ENCODE measurements at places on chromosomes 16 and 17.

DNA sequence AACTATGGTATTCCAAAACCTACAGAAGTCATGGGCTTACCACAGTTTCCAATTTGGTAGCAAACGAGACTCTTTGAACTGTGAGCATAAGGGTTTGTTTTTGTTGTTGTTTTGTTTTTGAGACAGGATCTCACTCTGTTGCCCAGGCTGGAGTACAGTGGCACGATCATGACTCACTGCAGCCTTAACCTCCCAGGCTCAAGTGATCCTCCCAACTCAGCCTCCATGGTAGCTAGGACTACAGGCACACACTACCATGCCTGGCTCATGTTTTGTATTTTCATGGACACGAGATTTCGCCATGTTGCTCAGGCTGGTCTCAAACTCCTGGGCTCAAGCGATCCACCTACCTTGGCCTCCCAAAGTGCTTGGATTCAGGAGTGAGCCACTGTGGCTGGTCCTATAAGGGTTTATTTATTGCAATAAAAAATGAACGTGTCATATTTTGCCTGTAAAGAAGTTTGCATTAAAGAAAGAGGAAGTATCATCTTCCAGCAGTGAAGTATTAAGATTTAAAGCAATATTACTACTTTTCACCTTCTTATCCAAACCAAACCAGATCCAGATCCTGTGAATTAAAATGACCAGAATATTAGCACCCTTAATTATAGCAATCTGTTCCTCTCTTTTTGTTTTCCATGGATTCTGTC lies 37.2 kb downstream of the KCNJ2 start:
- no peak for DNase-seq

GRCh38 chr16:23491490-23492391 lies 18.6 kb downstream of the GGA2 start:
- DNase-seq: no peak

GRCh38 chr17:62720126-62720850 lies 87.8 kb downstream of the MARCHF10 start:
- DNase-seq: no peak

DNA sequence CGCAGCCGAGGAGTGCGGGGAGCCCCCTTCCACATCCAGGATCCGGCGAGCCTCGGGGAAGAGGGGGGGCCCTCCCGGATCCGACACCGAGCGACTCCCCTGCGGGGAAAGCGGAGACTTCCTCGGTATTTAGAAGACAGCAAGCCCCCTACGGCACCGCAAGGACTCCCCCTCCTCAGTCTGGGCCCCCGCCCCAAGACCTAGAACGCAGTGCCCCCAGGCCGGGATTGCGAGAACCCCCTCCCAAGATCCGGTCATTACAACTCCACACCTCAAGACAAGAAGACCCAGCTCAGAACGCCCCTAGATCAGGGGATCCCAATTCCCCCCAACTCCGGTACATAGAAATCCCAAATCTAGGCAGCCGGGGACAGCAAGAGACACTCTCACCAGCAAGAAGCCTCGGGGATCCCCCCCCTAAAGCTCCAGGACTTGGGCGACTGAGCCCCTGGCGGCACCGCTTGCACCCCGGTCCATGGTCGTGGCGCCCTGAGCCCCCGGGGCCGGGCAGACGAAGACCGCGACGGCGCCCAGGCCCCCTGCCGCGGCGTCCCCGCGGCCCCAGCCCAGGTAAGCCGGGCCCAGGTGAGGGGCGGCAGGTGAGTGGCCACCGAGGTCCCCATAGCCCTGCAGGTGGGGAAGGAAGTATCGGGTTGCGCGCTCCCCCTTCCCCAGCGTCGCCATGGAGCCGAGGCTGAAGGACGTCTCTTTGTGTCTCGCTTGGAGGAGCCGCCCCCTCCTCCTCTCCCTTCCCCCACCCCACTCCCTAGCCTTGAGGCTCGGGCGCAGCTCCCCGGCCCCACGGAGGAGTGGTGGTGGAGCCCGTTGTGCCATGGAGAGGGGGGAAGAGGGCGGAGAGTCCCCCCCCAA lies 641 bp downstream of the SBK1 start:
- no peak for DNase-seq

DNA sequence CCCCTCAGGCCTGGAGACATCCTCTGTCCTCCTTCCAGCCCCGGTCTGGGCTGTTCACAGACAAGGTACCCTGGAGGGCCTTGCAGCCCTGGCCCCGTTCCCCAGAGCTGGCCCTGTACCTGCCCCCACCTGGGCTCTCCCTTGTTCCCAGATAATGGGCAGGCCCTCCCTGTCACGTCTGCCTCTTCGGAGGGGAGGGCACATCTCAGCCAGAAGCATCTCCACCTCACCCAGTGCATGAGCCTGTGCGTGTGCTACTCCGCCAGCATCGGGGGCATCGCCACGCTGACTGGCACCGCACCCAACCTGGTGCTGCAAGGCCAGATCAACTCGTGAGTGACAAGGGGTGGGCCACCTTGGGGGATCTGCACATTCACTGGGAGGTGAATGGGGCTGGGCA lies 14.9 kb upstream of the FOXN1 start:
- no peak for DNase-seq

GRCh38 chr17:68981288-68981687 lies 26.1 kb upstream of the ABCA8 start:
- DNase-seq: no peak

GRCh38 chr16:63652091-63652490 lies 1469.8 kb downstream of the CDH11 start:
- DNase-seq: no peak

GRCh38 chr17:32755045-32755805 lies 121.7 kb downstream of the MYO1D start:
- DNase-seq: no peak

DNA sequence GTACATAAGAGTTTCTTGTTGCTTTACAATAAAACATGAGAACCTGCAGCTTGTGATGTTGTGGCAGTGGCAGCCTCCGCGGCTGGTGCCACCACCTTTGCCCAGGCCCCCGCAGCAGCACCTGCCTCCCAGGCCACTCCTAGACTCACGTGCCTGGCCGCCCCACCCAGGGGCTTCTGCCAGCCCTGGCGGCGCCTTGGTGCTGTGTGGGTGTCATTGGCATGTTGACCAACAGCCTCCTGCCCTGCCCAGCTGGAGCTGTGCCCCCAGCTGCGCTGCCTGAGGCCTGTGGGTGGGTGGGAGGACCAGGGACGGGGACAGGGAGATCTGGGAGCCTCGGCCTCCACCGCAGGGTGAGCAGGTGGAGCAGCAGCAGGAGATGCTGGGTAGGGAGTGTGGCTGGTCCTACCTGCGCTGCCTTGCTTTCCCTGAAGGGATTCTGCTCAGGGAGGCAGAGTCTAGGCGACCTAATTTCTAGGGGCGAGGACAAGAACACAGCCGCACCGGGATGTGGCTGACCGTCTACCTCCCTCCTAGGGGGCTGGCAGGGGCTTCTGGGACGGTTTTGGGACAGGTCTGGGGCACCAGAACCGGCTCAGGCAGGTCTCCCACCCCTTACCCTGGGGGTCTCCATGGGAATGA lies 428 bp upstream of the DNASE1L2 start:
- DNase-seq: no peak

Measured in activated gamma-delta T cell treated with Interleukin-2 at 50 U/mL for 16 hours (primary cell).